ENCODE measurements at places on chromosomes 1 and 21.

- DNase-seq = no peak
Measured at GRCh38 chr1:155973723-155974122, 4.6 kb downstream of the ARHGEF2 start.

- DNase-seq = no peak
Measured at GRCh38 chr1:68454534-68454933, 4.8 kb upstream of the RPE65 start.

- peak; percentile 33 for DNase-seq
Measured at GRCh38 chr21:39029900-39030884, 153.1 kb downstream of the PSMG1 start.

DNA sequence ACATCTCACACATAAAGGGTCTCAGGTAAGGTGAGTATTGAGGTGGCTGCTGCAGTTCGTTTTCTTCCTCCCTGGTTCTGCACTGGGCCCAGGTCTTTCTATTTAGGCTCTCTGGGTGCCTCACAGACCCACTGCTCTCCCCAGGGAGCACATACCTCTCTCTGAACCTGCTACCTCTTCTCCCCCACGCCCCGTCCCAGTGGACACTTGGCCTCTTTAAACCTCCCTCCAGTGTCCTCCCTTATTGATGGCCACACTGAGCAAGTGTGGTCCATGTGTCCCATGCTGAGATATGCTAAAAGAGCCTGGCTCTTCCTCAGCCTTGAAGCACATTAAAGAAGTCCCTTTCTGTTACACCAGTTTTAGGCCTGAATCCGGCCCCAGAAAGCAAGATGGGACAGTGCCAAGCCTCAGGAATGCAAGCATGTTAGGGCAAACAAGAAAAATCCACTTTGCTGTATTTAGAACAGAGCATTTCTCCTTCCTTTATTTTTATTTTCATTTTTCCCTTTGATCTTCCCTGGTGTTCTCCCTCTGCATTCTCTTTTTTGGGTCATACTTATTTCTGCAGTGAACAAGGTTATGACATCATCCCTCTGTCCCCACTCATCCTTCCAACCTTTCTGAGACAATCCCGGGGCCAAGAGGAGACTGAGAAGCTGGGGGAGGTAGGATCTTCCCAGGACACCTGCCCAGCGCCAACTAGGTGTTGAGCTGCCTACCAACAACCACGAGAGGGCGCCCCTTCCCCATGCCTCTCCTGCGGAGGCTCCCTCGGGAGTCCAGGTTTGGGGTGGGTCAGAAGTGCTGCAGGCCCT, 5.0 kb upstream of the CHI3L2 start:
- peak; percentile 11 for DNase-seq

DNA sequence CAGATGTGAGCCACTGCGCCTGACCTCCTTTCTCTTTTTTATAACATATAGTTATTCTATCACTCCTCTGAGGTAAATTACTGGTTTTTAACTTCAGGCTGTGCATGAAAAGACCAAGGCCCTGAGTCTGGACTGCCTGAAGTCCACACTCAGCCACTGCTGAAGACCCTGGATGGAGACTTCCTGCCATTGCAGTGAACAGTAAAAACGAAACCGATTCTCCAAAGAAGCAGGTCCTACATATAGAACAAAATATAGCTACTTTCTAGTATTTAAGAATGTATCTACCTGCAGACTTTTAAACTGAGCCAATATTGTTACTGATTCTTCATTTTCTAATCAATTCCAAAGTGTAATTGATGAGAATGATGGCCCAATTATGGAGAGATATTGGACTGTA, 232.8 kb downstream of the CHRM3 start:
- DNase-seq = peak; percentile 23

DNA sequence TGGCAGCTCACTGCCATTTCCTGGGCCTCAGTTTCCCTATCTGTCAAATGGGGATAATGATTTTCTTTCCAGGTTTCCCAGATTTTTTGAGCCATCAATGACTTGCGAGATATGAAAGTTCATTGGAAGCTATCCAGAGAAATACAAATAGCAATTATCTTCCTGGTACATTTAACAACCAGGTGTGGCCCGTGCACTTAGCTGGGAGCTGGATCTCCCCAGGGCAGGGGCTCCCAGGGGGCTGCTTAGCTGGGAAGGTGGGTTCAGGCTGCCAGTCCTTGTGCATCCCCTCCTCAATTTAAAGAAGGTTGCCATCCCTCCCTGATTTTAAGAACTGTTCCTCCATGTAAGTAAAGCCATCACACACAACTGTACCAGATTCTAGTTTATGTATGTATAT, 3.6 kb upstream of the TMEM54 start:
- no peak for DNase-seq

- no peak for DNase-seq
Measured at GRCh38 chr1:58978096-58978495, 194.2 kb upstream of the JUN start.

DNA sequence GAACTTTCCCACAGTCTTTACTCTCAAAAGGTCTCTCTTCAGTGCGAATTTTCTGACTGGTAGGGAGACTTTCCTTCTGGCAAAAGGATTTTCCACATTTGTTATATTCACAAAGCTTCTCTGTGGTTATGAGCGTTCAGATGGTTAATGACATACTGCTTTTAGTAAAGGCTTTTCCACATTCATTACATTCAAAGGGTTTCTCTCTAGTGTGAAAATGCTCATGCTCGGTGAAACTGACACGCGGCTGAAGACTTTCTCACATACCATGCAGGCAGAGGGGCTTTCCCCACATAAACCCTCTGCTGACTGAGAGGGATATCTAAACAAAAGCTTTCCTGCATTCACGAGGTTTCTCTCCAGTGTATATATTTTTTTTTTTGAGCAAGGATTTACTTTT, 9.9 kb upstream of the KLF18 start:
- DNase-seq = no peak
